ENCODE measurements at places on chromosomes 3 and 15.

DNA sequence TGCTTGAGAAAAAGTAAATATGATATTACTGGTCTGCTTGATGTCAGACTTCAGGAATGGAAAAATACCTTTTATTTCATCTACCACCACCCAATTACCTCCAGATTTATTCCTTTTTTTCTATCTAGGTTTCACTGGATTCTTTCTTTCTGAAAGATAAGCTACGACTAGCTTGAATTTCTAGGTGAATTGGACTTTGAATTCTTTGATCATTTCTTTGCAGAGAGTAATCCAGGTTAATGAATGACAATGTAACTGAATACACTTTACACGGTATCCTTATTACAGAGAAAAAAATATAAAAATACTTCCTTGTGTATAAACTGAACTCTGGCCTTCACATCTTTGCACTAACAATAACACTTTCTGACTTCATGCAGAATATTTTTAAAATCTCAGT, 59.5 kb upstream of the TRPC1 start:
- no peak for DNase-seq

DNA sequence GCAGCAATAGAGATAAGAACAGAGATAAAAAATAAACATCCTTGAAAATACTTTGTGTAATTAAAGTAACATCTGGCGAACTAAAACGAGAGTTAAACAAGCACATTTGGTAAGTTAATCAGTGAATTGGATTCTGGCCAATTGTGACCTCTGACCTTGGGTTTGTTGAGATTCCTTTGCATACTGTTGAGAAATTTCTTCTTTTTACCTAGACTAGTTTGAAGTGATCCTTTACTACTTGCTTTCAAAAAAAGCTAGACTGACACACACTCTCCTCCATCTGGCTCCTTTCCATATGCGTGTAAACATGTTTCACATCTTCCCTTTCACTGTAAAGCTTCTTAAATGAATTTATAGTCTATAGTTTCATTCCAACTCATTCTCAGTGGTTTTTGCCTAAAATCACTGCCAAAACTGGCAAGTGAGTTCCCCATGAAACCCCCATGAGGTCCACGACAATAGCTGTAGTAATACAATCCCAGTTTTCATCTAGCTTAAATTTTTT, 17.3 kb upstream of the GBE1 start:
- no peak for DNase-seq

DNA sequence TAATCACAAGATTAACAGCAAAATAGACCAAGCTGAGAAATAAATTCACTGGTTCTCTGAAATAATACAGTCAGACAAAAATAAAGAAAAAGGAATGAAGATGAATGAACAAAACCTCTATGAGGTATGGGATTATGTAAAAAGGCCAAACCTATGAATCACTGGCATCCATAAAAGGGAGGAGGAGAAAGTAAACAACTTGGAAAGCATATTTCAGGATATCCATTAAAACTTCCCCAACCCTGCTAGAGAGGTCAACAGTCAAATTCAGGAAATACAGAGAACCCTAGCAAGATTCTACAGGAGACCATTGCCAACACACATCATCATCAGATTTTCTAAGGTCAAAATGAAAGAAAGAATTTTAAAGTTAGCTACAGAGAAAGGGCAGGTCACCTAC, 649.7 kb upstream of the CBLB start:
- DNase-seq = no peak

- no peak for DNase-seq
These were observed 405.1 kb downstream of the TUSC7 start for GRCh38 chr3:117114517-117115265.

DNA sequence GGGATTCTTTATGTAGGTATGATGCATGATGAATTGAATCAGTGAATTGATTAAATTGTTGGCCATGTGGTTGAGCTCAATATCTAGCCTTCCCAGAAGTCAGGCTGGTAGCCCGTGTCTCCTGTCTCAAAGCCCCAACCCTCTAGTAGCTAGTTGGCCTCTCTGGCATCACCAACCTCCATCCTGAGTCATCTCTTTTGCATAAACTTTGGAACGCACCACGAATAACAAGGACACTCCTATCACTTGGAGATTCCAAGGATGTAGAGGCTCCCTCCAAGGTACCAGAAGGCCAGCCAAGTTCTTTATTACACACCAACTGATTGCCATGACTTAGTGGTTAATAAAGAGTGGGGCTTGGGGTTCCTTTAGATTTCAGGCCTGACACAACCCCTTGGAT, 148.4 kb downstream of the APBA2 start:
- no peak for DNase-seq

GRCh38 chr15:75154461-75155062, 47.1 kb upstream of the C15orf39 start:
- DNase-seq = no peak

DNA sequence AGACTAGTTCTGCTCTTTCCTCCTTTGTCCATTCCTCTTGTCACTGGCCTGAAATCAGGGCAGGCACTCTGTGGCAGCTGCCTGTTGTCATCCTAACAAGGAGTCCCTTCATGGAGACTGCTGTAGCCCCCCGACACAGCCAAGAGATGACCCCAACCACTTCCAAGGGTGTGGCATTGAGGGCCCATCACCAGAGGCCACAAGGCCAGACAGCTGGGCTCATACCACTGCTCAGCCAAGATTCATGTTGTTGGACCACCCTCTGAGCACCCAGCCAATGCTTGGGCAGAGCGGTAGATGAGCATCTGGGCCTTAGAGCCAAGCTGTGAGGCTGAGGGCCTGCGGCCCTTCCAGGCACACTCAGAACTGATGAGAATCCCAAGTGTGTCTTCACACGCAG, 85.4 kb downstream of the EPHB1 start:
- no peak for DNase-seq

DNA sequence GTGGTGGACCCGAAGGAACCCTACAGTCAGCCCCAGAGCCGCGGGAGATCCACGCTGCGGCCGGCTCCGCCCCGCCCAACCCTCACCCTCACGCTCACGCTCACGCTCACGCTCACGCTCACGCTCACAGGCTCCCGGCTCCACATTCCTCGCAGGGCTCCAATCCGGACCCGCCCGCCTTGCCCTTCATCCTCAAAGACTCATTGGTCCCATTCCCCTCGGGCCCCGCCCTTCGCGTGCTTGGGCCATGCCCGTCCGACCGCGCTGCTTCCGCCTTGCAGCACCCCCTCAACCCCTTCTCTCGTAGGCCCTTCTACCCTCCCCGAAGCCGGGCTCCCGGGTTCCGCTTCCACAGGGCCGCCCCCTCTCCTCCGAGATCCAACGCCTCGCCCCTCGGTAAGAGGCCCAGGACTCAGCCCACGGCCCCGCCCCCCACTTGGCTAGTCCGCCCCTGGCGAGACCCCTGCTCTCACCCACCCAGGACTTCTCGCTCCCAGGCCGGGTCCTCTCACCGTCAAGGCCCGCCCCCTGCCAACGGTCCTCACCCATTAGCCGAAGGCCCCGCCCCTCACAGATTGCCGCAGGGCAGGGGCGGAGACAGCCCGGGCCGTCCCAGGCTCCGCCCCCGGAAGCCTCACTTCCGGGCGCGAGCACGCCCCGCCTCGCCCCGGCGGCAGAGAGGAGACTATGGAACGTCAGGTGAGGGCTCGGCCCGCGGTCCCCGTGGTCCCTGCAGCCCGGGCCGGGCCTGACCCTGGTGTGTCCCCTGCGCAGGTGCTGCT, at the start of gene APEH:
Gene APEH (plus strand): TSS at position 637 of the 782 bp plus-strand sequence. CDS start 51 bp downstream, at position 688.
- peak; percentile 93 for DNase-seq

DNA sequence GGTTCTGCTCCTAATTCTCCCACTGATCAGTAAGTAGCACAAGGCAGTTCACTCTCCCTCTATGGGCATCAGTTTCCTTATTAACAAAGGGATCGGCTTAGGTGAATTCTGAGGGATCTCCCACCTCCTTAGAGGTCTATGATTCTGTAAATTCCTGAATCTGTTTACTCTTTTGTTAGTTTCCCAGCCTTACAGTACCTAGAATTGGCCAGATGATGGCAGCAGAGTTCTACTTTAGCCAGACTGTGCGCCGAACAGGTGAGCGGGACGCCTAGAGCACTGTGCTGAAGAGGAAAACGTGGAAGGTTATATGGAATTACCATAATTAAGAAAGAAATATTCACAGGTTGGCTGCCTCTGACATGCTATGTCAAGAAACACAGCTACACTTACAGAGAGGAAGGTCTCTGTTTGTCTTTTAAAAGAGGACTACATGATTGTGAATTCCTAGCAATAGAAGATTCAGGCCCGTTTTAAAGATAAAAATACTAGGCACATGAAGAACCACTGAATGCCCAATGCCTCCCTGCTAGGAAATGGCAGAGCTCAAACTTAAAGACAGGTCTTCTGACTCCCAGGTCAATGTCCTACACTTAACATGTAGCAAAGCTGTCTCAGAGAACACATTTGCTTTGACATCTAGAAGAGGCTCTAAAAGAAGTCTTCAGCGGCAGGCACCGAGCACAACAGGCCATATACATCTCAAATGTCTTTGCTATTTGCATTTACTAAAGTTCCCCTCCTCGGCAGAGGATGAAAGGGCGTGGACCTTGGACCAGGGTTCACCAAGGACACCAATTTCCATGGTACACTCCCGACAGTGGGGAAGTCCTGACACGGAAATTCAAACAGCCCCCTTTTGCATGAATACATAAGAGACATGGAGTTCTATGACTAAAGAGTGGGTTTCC, 259.9 kb downstream of the FGF12 start:
- peak; percentile 7 for DNase-seq

- no peak for DNase-seq
These were observed 217.0 kb downstream of the ITPR1 start for GRCh38 chr3:4710191-4710590.

- DNase-seq = no peak
These were observed 16.5 kb downstream of the CCRL2 start for GRCh38 chr3:46423588-46423987.

DNA sequence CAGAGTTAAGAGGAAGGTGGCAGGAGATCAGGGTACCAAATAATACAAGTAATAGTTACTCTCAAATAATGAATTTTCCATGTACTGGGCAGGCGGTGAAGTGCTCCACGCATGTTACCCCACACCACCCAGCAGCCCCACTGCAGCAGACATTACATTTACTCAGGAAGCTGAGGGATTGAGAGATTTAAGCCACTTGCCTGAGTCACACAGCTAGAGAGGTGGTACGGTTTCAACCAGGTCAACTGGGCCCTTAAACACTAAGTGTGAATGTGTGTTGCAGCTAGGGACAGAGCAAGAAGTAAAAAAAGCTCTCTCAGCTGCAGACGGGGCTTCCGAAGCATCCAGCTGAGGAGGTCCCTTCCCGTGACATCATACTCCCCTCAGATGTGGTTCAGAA, 91.3 kb downstream of the PRICKLE2 start:
- no peak for DNase-seq

DNA sequence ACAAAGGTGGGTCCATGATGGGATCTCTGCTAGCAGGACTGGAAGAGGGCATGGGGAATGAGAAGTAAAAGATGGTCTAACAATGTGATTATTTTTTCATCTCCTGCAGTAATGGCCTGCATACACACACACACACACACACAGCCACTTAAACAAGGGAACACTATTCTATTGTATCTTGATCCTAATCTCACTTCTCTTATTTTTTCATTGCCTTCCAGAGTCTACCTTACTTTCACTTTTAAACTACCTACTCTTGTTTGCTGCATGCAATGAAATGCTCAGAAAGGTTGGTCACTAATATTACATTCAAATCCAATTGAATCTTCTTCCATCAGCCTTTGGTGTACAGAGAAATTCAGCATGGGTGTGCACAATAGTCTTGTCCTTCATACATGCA, 853.8 kb downstream of the IGSF11 start:
- no peak for DNase-seq

DNA sequence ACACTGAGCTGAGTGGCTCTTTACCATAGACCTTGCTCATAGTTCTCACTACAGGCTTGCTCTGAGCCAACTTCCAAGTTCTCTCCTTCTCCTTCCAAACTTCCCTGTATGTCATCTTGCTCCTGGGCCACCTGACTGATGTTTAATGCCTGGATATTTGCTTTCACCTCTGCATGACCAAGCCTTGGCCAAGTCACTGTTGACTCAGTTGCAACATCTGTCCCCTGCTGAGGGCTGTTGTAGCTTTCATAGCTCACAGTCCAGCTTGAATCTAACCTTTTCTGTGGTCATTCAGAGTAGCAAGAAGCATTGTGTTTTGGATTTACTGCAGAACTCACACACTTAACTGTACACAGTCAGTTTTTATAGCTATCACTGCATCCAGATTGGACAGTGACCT, 171.8 kb upstream of the ROPN1 start:
- no peak for DNase-seq

GRCh38 chr3:24156466-24156865, 211.4 kb downstream of the NR1D2 start:
- DNase-seq = no peak

DNA sequence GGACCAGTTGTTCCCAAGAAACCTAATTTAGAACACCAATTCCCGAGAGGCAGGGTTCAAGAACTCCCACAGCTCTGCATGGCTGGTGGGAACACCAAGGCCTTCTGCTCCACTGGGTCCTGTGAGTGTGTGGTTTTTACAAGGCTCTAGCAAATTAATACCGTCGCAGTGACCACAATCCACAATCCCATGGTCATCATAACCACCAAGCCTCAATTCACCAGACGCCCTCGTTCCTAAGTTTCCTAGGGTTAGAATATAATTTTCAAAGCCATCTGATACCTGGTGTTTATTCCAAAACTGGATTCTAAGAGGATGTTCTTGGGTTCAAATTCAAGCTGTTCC, 114.9 kb upstream of the RPL32 start:
- DNase-seq = no peak

DNA sequence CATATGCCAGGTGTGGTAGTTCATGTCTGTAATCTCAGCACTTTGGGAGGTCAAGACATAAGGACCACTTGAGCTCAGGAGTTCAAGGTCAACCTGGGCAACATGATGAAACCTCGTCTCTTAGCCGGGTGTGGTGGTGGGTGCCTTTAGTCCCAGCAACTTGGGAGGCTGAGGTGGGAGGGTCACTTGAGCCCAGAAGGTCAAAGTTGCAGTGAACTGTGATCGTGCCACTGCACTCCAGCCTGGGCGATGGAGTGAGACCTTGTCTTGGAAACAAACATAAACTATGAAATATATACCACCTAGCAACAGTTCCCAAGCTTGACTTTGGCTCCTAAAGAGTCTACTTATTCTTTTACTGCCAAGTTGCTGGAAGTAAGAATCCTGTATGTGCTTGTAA, 30.9 kb downstream of the UBE3A start:
- no peak for DNase-seq

GRCh38 chr3:42473083-42473932, 29.1 kb upstream of the VIPR1 start:
- no peak for DNase-seq

- no peak for DNase-seq
These were observed 117.5 kb downstream of the PGPEP1L start for GRCh38 chr15:98889930-98890695.

DNA sequence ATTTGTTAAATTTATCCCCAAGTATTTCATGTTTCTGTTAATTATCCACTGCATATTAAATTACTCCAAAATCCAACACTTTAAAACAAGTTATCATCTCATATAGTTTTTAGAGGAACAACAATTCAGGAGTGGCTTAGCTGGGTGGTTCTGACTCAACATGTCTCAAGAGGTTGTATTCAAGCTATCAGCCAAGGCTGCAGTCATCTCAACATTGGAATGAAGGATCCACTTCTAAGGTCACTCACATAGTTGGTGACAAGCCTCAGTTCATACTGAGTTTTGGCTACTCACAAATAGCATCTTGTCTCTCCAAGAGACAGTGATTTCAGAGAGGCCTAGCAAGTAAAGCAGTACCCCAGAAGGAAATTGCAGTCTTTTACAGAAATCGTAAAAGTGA, 134.7 kb downstream of the NR2E3 start:
- DNase-seq = no peak

GRCh38 chr15:37903919-37904625, 30.4 kb upstream of the TMCO5A start:
- DNase-seq = no peak
